ENCODE measurements at places on chromosomes 1 and 21.

DNA sequence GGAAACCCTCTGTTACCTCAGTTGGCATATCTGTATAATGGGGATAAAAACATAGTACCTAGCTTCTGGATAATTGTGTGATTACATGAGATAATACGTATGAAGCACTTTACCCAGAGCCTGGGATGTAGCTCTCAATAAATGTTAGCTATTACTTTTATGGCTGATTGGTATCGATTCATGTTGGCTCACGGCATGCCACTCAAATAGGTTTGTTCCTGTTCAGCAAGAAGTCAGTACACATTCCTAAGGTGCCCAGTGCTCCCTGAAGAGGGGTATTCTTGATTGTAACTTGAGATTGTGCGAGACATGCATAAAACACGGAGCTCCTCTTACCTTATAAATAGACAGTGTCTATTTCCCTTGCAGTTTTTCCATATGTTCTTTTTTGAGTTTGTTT is 78.5 kb upstream of the GALNT2 start:
- no peak for DNase-seq

GRCh38 chr1:183164340-183164739 is 21.7 kb upstream of the LAMC2 start:
- no peak for DNase-seq

DNA sequence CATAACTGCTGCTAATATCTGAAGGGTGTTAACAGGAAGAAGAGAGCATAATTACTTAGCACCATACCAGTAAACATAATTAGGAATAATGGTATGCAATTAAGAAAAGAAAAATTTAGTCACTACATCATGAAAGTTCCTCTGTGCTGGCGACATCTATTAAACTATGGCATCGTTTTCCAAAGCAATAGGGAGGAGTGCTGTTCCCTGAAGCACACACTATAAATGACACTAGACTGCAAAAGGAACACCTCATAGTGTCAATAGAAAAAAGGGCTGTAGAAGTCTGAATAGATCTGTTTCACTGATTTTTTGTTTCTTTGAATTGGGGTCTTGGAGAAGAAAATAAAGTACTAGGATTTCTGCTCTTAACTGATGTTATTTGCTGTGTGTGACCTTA is 773.6 kb upstream of the B3GALT2 start:
- no peak for DNase-seq

GRCh38 chr1:94697839-94698238 is 122.3 kb upstream of the SLC44A3 start:
- no peak for DNase-seq

DNA sequence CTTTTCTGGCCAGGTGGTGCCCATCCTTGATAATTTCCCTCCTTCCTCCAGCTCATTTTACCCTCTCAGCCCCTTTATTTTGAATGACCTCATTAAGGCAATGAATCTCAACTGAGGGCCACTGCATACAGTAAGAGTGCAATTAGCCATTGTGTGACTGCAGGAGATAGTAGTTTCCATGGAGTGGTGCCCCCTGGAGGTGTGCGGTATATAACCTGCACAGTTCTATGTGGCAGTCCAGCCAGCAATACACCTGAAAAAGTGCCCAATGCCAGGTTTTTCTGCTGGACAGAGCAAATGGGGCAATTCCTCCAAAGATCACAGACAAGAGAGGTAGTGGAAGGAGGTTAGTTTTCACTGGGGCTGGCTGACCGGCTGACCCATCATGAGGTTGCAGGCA is 25.9 kb upstream of the LRRC38 start:
- no peak for DNase-seq

- no peak for DNase-seq
These were observed 40.4 kb upstream of the ADARB1 start for GRCh38 chr21:45033791-45034555.

DNA sequence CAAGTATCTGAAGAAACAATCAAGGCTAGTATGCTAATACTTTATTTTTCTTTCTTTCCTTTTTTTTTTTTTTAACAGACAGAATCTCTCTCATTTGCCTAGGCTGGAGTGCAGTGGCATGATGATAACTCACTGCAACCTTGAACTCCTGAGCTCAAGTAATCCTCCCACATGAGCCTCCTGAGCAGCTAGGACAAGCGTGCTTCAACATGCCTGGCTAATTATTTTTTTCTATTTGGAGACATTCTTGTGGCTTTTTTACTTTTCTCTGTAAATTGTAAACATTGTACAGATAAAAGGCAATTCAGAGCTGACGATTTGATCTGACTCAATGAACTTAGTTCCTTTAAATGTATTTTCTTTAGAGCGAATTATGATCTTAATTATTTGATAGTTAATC is 41.4 kb downstream of the CCDC18 start:
- no peak for DNase-seq

DNA sequence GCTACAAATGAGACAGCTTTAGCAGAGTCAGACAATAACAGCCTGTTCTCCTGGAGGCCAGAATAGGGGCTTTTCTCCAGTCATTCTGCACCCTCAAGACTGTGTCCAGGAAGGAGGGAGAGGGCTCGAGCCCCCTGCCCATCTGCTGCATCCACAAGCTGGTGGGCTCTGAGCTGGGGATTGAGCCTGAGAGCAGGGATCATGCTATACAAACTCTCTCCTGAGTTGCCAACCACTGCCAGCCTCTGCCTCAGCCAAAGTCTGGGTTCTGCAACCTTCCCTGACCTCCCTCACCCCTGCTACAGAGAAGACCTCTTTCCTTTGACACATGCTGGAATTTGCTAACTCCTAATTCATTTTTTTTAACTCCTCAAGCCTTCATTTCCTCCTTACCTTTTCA is 14.8 kb upstream of the PPM1J start:
- DNase-seq: no peak

GRCh38 chr1:204684571-204685235 is 835 bp downstream of the LRRN2 start:
- DNase-seq: no peak

DNA sequence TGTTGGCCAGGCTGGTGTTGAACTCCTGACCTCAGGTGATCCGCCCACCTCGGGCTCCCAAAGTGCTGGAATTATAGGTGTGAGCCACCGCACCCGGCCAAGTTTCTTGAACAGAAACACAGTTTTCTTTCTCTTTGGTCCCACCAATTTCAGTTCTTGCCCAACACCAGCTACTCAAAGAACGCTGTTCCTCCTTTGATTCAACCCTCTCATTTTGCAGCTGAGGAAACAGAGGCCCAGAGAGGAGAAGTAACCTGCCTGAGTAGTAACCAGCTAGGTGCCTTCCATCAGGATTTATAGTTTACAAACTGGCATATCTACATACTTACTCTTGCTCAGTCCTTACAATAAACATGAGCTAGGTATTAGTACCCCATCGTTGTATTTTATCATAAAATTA is 119.9 kb downstream of the SYF2 start:
- no peak for DNase-seq

- DNase-seq: no peak
These were observed 34.8 kb downstream of the ANKRD13C start for GRCh38 chr1:70319750-70320149.

DNA sequence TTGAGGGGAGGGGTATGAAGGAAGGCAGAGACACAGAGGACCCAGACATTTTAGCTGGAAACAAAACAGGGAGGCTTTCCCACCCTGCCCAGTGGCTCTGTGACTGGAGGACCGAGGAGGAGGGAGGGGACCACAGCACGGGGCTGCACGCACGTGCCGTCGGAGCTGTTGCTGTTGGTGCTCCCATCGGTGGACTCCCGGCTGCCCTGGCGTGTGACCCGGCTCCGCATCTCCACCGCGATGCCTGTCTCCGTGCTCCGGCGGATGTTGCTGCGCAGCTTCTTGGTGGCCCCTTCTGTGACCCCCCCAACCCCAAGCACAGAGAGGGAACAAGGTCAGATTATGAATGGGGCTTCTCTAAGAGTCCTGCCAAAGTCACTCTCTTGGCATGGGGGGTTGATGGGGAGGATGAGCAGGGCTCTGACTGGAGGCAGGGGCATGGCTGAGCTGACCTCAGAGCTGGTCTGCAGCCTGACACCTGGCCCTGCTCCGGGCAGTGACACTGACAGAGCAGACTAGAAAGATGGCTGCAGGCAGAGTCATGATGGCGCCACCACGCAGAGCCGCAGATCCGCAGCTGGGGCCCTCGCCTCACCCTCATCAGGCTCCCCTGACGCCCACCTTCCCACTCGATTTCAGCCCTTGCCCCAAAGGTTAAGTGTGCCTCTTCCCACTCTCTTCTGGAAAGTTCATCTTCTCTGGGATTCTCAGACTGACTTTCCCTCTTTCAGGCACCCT is 29.6 kb downstream of the RIMS3 start:
- no peak for DNase-seq

- DNase-seq: no peak
These were observed 243.0 kb upstream of the GJB5 start for GRCh38 chr1:34511802-34512201.

DNA sequence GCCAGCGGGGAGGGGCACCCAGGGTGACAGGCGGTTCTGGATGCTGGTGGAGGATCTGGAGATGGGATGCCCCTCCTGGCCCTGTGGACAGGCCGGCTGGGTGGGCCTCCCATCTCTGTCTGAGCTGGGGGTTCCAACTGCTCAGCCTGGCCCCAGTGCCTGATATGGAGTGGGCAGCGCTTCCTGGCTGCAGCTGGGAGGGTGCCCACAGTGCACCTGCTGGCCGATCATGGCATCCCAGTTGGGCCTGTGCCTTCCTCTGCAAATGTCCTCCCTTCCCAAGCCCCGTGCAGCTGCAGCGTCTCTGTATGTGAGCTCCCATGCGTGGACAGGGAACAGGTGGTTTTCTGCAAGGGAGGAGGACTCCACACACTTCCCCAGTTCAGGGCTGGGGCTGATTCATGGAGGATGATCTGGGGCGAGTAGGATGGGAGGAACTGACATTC is 2.1 kb downstream of the PFKL start:
- no peak for DNase-seq

GRCh38 chr1:186178426-186179043 is 196.5 kb downstream of the TPR start:
- DNase-seq: no peak

GRCh38 chr1:68479501-68479900 is 17.4 kb downstream of the DEPDC1 start:
- no peak for DNase-seq

- DNase-seq: peak; percentile 70
These were observed 2.7 kb downstream of the MOB3C start for GRCh38 chr1:46613661-46614603.

- DNase-seq: no peak
These were observed 40.7 kb downstream of the PEX14 start for GRCh38 chr1:10515301-10515975.

- DNase-seq: peak; percentile 10
These were observed 12.2 kb upstream of the CLSTN1 start for GRCh38 chr1:9835758-9836631.

GRCh38 chr1:155892796-155893195 is 18.4 kb downstream of the RIT1 start:
- DNase-seq: no peak

GRCh38 chr21:41775149-41775472 is 8.3 kb upstream of the RIPK4 start:
- DNase-seq: no peak

GRCh38 chr1:145729196-145729595 is 9.9 kb downstream of the CD160 start:
- no peak for DNase-seq

DNA sequence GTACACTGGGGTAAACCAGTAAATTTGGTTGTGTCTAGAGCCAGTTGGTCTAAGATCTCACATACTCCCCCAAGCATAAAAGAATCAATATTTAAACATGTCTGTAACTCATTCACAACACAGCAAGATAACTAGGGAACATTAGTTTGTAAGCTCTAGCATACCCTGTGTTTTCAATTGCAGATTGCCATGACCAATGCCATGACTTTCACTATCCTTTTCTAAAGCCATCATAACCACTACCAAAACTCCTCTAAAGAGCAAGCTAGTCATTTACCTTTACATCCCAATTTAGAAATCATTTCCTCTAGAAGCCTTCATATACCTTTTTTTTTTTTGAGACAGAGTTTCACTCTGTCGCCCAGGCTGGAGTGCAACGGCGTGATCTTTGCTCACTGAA is 56.5 kb upstream of the PLA2G4A start:
- no peak for DNase-seq

DNA sequence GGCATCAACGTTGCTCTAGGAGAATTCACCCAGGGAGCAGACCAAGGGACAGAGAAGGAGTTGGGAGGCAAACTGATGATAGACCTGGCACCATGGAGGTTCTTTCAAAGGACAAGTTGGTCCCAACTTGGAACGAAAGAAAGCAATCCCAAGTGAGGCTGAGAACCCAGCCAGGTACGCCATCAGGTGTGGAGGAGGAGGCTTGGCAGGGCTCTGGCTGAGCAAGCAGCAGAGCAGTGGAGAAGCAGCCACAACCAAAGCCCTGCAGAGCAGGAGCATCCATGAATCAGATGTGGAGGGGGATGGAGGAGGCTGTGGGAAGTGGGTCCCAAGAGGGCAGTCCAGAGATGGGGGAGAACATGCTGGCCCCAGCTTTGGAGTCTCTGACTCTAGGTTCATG is 36.3 kb upstream of the RBM15 start:
- no peak for DNase-seq

DNA sequence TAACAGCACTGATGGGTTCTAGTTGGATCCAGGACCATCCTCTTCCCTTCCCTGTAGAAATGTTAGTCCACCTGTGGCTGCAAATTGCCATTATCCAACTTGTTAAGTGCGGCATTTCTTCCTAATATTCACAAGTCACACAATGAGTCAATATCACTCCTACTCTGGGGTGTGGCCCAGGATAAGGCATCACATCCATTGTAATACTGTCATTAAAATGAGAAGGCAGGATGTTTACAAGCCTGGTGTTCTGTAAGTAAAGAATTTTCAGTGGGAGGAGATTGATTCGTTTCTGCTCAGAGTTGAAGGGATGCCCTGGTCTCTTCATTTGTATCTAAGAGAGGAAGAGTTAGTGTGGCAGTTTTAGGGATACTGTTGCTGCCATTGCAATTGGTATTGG is 18.1 kb upstream of the ARHGAP29 start:
- no peak for DNase-seq

- no peak for DNase-seq
These were observed 80.1 kb upstream of the ATF3 start for GRCh38 chr1:212528501-212528900.

- no peak for DNase-seq
These were observed 81.2 kb upstream of the EFHD2 start for GRCh38 chr1:15328351-15329103.

- no peak for DNase-seq
These were observed 28.1 kb downstream of the TSHB start for GRCh38 chr1:115057661-115058254.

DNA sequence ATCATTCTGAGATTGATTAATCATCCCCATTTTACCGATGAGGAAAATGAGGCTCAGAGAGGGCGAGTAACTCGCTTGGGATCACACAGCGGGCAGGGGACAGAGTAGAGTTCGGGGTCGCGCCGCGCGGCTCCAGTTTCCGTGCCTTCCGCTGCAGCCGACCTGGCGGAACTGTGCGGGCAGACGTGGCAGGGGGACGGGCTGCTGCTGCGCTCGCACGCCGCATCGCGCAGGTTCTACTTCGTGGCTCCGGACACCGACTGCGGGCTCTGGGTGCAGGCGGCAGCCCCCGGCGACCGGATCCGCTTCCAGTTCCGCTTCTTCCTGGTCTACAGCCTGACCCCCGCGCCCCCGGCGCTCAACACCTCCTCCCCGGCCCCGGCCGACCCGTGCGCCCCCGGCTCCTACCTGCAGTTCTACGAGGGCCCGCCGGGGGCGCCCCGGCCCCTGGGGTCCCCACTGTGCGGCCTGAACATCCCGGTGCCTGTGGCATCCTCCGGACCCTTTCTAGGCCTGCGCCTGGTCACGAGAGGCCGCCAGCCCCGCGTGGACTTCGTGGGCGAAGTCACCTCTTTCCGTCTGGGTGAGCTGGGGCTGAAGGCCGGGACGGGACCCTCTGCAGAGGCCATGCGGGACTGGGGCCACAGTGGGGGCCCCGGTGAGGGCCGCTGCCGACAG is 2.3 kb downstream of the LDLRAD2 start:
- peak; percentile 84 for DNase-seq

- no peak for DNase-seq
These were observed 18.1 kb upstream of the MYSM1 start for GRCh38 chr1:58717979-58718378.
